ENCODE measurements at places on chromosomes 2 and 18.

GRCh38 chr2:233385489-233386044 lies 31.3 kb downstream of the DGKD start:
- no peak for DNase-seq

- no peak for DNase-seq
Measured at GRCh38 chr2:241801611-241802420, 7.2 kb upstream of the NEU4 start.

DNA sequence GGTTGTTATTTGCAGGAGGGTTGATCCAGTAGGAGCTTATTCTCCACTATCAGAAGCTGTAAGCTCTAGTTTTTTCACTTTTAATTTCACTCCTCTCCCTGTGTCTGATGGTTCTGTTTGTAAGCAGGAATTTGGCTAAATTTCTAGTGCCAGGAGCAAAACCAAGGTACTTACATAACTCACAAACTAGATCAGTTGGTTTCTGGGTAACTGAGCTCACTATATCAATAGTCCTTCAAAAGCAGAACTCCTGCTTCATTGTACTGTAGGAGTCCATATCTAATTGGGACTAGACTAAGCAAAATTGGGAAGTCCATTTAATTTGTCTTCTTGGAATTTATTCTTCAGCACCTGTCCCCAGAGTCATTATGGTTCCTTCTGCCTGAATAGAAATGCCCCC lies 20.1 kb upstream of the RAX start:
- no peak for DNase-seq

DNA sequence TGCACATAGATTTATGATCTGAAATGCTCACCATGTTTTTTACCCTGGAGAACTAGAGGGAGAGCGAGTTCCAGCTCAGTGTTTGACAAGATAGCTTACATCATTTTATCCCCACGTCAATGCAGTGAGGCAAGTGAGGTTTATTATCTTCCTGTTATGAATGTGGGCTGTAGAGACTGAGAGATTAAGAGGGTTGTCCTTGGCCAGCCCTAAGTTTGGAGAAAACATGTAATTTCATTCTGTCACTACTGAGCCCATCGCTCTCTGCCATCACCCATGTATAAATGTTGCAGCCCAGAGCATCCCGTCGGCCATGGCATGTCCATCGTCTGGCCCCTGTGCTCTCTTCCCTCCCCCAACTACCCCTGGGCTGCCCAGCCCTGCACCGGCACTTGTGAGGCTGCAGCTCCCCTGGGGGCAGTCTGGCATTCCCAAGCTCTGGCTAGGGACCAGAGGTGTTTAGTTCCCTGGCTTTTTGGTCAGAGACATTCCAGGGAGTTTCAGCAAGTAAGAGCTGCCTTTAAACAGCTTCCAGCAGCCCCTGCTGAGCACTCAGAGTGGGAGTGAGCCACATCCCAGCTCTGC lies 136.7 kb downstream of the ANTXR1 start:
- DNase-seq, result no peak

DNA sequence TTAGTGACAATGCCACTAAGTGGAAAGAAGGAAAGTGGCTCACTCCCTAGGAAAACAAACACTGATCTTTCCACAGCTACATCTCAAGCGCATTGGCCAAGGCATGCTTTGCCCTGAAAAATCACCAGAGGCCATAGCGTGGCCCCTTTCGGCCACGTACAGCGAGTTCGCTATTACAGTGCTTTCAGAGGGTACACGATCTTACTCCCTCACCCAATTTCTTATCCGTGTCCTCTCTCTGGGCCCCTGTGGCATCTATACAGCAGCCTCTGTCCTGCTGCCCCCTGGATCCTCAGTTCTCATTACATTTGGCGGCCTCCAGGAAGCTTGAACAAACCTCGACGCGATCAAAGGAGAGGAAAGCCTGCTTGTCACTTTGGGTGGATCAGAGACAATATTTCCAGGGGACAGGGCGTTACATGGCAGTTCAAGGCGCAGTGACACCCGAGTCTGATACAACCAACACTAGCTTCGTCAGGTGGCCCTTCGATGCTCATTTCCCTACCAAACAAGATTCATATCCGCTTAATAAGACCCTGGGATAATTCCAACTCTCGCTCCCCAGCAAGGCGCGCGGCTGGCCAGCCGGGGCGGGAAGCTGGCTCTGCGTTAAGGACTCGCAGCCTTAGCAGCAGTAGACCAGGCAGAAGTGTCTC lies 941 bp downstream of the SKOR2 start:
- DNase-seq, result no peak

DNA sequence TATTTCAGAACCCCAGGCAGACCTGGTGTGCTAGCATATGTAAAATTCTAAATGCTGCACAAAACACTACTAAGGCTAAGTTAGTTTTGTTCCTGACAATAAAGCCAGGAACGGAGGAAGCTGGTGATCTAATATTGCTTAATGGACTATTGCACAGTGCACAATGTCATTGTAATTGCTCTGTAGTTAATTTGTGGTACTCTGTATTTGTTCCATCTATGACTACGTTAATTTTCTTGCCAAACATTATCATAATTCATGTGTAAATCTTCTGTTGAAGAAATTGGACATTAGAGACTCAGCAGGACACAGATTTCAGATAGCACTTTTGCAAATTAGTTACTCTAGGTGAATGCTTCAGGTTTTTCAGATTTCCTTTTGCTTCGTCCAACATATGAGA lies 232.3 kb downstream of the RIT2 start:
- no peak for DNase-seq

DNA sequence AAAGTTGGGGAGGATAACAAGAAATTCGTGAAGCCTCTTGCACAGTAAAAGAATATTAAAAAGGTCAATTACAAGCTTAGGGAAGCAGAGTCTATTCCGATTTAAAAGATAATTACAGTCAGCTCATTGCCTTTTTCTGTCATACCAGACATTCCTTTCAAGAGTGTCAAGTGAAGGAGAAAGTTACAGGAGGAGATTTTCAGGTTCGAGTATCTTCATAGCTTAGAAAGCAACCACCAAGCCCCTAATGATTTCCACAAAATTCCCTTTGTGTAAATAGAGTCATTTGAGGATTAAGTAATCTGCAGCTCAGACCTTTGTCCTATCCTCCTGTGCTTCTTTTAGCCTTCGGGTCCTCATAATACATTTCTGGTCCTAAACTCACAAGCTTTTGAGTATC lies 414.9 kb downstream of the CDH2 start:
- DNase-seq, result no peak

- DNase-seq, result no peak
Measured at GRCh38 chr2:238916875-238917590, 69.1 kb downstream of the TWIST2 start.

DNA sequence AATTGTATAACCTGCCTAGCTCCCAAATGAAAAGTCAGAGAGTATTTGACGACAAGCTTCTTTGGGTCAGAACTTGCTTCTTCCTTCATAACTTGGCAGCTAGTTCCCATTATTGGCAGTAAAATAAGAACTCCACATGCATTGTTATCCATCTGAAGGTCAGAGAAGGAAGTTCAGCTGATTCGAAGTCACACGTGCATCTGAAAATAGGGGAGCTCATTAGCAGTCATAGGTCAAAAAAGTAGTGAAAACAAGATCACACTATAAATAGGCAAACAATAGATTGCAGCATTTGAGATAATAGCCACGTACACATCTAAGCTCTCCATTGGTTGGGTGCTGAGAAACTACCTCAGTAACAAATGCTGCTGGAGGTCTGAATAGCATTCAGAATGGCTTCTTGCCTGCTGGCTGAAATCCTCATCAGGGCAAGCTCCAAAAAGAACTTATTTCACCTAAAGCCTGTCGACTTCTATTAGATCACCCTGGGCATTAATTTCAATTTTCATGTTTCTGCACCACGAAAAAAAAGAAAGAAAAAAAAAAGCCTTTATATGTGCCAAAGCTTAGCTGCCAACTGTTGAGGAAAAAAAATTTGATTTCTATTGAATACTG lies 1492.9 kb upstream of the CELF4 start:
- DNase-seq, result no peak

DNA sequence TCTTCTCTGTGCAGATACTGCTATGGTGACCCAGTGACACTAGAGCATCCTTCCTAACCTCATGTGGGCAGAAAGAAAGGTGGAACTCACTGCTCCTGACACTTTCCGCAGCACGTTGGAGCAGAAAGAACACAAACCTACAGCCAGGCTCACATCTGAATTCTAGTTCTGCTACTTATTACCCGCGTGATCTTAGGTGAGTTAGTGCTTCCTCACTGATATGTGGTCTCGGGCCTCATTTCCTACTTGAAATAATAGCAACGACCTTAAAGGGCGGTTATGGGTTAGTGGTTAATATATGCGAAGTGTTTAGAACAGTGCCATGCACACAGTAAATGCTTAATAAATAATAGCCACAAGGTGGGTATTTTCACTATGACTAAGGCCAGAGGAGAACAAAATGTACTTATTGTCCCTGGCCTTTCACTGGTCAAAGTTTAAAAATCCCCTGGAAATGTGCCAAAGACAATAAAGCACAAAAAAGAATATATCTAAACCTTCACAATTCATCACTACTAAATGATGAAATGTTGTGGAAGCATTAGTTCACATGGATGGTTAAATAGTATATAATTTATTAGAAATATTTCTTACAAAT lies 66.6 kb downstream of the MYOM1 start:
- DNase-seq, result no peak

GRCh38 chr2:223460209-223460608 lies 142.0 kb downstream of the SCG2 start:
- DNase-seq, result no peak

DNA sequence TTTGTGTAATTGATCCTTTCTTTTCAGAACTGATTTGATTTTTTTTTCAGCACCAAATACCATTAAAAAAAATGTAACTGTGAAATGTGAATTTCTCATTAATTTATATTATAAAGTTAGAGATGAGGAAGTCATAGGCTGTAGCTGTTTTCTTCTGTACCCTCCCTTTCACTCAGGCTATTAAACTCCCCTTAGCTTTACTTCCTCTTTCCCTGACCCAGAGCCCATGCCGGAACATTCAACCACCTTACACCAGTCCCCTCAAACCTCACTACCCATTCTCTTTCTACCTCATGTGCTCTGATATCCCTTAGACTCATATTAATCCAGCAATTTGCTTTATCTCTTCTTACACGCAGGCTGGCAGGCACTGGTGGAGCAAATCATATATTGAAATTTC lies 12.4 kb downstream of the GALNT5 start:
- DNase-seq, result no peak

DNA sequence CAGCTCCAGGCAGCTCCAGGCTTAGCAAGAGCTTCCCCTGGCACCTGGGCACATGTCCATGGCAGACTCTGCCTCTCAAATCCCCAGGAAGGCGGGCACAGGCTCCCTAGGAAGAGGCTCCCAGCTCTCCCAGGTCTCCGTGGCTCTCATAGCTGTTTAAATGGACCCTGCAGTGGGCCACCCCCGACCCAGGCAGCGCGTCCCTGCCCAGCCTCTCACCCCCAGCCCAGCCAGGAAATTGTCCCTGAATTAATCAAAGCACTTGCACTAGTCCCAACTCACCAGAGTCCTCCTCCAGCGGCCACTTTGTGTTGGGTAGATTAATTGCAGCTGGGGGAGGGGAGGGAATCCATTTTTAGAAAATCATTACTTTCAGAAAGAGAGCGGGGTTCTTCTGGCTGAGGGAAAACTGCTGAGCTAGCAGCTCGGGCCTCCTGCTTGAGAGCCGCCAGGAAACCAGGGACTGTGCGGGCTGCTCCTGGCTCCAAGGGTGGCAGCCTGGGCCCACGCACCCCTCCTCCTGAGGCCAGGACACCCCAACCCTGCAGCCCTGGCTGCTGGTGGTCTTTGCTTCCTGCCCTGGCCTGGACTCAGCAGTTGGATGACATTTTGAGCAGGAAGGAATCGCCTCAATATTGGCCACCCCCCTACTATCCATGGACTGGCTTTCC lies 36.0 kb downstream of the SMAD7 start:
- no peak for DNase-seq

- DNase-seq, result no peak
Measured at GRCh38 chr2:177195194-177195593, 17.4 kb upstream of the HNRNPA3 start.

- no peak for DNase-seq
Measured at GRCh38 chr2:139828011-139828410, 1047.8 kb upstream of the NXPH2 start.

DNA sequence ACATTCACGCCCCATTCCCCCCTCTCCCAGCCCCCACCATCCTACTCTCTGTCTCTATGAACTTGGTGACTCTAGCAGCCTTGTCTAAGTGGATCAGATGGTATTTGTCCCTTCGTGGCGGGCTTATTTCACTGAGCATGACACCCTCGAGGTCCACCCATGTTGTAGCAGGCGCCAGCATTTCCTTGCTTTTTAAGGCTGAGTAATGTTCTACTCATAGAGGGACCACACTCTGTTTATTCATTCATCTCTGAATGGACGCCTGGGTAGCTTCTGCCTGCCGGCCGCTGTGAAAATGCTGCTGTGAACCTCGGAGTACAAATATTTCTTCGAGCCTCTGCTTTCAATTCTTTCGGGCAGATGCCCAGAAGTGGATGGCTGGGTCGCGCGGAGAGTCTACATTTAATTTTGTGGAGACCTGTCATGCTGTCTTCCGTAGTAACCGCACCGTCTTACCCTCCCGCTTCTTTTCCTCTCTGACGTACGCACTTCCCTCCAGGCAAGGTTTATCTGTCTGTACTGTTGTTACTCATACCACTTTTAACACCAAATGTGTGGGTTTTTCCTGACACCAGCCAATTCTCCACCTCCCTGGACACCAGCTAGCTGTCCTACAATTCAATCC lies 5.6 kb downstream of the CROCC2 start:
- no peak for DNase-seq

- no peak for DNase-seq
Measured at GRCh38 chr2:238695538-238695937, 152.3 kb upstream of the TWIST2 start.

GRCh38 chr2:229407170-229407569 lies 136.1 kb upstream of the PID1 start:
- no peak for DNase-seq

DNA sequence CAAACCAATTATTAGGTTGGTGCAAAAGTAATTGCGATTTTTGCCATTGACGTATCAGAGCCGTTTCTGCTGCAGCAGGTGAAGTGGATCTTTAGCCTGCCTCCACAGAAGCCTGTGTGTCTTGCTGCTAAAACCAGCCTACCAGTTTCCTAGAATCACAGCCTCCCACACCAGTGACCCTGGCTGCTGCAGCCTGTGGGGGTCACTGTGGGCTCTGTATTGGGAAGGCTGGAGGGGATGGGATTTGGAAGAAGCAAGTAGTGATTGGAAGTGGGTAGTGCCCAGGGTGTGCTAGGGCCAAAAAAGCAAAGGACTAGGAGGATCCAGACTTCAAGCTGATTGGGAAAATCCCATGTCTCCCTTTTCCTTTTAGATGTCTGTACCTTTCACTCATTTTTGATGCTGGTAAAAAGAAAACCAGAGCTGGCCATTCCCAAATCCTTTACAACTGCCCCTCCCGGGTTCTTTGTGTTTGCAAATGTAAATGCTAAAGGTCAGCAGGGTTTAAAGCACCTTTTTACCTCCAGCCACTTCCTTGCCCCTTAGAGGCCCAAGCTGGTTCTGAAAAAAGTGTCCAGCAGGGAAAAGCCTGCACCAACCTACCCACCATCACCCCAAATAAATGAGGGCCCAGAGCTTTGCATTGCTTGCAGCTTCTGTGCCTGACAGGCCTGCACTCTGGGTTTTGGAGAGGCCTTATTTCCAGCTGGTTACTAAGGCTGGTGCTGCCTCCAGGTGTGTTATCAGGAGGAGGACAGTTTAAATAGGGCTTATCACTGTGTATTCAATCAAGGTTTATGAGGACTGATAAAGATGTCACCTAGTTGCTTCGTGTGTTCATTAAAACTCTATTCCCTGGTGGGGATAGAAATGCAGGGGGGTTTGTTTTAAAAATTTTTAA lies 172.0 kb downstream of the MIB1 start:
- DNase-seq, result no peak

GRCh38 chr2:129318581-129319421 lies 660.7 kb upstream of the RAB6C start:
- no peak for DNase-seq

- DNase-seq, result no peak
Measured at GRCh38 chr18:71936744-71937143, 607.4 kb downstream of the CBLN2 start.
